ENCODE measurements at places on chromosomes 3 and 15. TPM values are rescaled to one million over a fixed set of nuclear protein-coding genes. Genes with fewer than 3 reads are reported as not detected.

Gene TIGIT
- not detected for total RNA-seq

Gene CRYGS
- total RNA-seq, result 5.8 TPM

Gene TM6SF1
- total RNA-seq, result 6.0 TPM

Gene RPP25
- total RNA-seq, result 24.0 TPM

Gene GALNT15
- total RNA-seq, result 0.08 TPM

Gene PSTPIP1
- total RNA-seq, result not detected

- DNase-seq, result no peak
These were observed 47.5 kb downstream of the UBP1 start for GRCh38 chr3:33392703-33393125.

- DNase-seq, result no peak
These were observed 243.2 kb upstream of the RGMA start for GRCh38 chr15:93332168-93332553.

DNA sequence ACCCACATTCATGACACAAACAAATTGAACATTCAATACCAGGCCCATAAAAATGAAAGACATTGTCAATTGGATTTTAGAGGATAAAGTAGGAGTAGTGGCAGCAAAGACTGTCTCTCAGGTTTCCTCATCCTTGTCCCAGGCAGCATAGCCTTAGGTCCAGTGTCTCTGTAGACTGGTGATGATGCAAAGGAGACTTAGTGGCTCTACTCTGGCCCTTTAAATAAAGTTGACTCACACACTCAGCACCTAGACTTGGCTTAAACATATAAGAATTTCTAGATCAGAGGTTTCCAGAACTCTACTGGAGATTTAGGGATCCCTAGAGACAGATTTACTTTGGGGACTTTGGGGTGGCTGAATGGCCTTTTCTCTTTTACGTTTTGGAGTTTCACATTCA lies 166.6 kb downstream of the NR1D2 start:
- no peak for DNase-seq

DNA sequence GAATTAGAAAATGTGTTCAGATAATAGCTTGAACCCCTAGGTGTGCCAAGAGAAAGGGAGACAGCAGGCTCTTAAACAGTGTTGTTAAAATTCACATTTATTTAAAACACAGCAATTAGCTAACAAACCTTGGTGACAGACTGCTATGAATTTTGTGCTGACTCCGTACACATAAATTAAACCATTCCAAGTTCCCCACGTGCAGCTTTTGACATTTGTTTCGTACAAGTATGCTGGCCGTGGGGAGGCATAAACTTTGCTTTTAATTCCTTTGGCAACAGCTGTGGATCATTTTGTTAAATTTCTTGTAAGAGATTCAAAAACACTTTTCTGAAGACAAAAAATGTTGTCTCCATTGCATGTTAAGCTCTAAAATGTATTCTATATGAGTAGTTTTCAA lies 465.3 kb downstream of the FGF12 start:
- DNase-seq, result no peak

GRCh38 chr3:53232641-53233377 lies 23.0 kb downstream of the TKT start:
- no peak for DNase-seq

- DNase-seq, result no peak
These were observed 7.0 kb upstream of the NR2F2 start for GRCh38 chr15:96323319-96324145.

GRCh38 chr3:41418961-41419691 lies 219.8 kb downstream of the CTNNB1 start:
- DNase-seq, result no peak

- no peak for DNase-seq
These were observed 607.5 kb upstream of the BCHE start for GRCh38 chr3:166444756-166445155.

- DNase-seq, result no peak
These were observed 133.3 kb downstream of the CHDH start for GRCh38 chr3:53712817-53713388.

DNA sequence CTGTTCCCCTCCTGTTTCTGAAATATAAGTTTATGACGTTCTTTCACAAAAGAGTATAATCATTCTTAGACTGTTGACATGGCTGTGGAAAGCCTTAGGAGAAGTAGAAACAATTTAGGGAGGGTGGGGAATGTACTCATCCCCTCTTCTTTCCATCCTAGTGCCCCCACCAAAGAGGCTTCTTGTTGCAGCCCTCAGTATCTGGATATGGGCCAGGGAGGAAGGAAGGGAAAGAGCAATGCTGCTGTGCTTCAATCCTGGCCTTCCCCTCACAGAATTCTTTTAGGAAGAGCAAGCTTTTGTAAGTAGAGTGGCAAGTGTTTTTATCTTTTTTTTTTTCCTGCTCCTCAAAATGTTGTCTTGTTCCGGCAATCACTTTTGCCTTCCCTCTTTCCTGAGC lies 1.7 kb downstream of the INAFM2 start:
- no peak for DNase-seq

Measured in endothelial cell (in vitro differentiated cells).